ENCODE measurements at places on chromosomes 12 and 14. TPM values are rescaled to one million over a fixed set of nuclear protein-coding genes. Genes with fewer than 3 reads are reported as not detected.

- no peak for DNase-seq
Observed at GRCh38 chr14:106845286-106846087, 1319.1 kb downstream of the TMEM121 start.

- no peak for DNase-seq
Observed at GRCh38 chr12:98137278-98137677, 378.1 kb upstream of the TMPO start.

- DNase-seq = no peak
Observed at GRCh38 chr14:104582005-104582404, 2.4 kb downstream of the C14orf180 start.

- no peak for DNase-seq
Observed at GRCh38 chr12:2173971-2174370, 121.2 kb downstream of the CACNA1C start.

DNA sequence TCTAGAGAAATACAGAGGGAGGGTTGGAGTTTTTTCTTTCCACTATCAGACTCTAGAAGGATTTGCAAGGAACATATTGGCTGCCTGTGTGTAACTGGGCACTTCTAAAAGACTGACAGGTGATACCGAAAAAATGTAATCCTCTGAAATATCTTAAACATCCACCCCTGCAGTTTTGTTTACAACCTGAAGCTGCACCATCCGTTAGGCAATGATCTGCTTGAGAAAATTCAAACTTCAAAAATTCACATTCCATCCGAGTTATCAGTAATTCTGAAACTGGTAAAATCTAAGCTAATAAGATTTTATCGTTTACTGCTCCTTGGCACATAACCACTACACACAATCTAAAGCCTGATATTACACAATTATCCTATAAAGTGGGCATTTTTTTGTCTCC, 528.6 kb downstream of the FUT8 start:
- no peak for DNase-seq

GRCh38 chr14:101922866-101923265, 41.5 kb upstream of the DYNC1H1 start:
- DNase-seq = no peak

GRCh38 chr14:55707365-55707804, 127.4 kb downstream of the KTN1 start:
- peak; percentile 76 for DNase-seq

DNA sequence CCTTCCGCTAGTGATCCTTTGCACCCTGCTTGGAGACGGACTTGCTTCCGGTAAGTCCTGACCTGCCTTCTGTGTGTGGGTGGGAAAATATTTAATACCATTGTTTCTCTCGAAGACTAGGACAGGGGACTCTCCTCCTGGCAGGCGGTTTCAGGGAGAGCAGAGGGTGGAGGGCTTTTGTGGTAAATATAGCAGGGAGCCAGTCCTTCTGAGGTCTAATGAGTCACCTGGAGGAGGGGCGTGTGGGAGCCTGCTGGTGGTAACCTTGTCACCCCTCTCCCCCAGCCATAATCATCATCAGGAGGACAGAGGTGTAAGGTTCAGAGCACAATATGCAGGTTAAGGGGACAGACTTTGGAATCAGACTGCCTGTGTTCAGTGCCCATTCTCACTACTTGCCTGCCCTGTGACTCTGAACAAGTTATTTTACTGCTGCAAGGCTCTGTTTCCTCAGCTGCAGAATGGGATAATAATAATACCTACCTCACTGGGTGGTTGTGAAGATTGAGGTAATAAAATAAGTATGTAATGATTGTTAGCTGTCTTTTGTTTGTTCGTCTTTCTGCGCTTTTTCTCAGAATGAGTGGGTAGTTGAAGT, 47.4 kb downstream of the SUSD6 start:
- DNase-seq = peak; percentile 85

DNA sequence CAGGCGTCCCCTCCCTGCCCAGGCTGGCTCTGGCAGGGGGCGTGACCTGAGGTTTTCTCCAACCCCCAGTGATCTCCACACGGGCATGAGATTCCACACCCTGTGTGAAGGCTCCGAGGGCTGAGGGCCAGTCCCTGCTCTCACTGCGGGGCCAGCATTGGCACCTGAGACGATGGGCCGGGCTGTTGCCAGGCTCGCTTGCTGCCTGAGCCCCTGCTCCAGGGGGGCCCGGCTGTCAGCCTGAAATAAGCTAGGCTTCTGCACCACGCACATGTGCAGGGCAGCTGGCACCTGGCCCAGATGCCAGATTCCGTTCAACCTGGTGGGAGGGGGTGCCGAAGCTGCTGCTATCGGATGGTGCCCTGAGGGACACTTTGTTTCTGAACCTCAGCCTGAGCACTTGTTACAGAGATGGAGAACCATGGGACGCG, 196.5 kb upstream of the PRMT8 start:
- DNase-seq = no peak

DNA sequence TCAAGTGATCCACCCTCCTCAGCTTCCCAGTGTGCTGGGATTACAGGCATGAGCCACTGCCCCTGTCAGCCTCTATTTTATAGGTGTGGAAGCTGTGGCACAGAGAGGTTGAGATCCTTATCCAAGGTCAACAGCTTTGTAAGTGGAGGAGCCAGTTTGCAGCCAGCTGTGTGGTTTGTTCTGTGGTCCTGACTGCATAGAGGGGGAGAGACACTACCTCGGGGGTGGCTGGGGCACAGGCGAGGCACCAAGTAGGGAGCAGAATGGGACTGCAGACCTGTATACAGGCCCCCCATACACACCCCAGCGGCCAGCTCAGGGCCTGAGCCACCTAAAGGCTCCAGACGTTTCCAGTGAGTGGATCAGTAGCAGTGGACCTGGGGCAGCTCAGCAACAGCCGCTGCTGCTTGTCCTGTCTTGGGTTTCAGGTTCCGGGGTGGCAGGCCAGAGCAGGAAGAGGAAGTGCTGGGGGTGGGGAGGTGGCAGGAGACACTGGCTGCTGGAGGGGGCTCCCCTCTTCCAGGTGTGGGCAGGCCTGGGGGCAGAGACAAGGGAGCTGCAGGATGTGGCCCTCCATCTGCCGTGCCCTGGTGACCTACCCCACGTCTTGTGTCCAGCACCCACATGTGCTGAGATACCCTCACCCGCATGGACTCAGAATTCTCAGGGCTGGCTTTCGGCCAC, 11.0 kb downstream of the ORAI1 start:
- no peak for DNase-seq

DNA sequence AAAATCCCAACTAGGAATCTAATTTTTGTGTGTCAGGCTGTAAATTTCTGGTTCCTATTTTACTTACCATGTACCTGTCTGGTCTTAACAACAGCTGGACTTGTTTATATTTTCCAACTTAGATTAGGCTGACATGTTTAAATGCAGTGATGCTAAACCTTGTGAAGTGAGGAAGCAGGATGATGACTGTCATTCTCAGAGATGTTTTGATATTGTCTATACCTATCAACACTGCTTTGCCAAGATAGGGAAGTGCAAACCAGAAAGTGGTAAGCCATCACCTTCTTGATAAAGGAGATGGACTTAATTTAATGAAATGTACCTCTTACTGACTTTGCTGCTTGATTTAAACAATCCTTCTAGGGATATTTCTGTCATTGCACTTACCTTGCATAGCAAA, 2.1 kb downstream of the BICD1 start:
- DNase-seq = no peak

GRCh38 chr14:95460647-95461478, 55.6 kb downstream of the SYNE3 start:
- DNase-seq = peak; percentile 80

GRCh38 chr12:42588524-42589464, 752 bp downstream of the PRICKLE1 start:
- DNase-seq = no peak

DNA sequence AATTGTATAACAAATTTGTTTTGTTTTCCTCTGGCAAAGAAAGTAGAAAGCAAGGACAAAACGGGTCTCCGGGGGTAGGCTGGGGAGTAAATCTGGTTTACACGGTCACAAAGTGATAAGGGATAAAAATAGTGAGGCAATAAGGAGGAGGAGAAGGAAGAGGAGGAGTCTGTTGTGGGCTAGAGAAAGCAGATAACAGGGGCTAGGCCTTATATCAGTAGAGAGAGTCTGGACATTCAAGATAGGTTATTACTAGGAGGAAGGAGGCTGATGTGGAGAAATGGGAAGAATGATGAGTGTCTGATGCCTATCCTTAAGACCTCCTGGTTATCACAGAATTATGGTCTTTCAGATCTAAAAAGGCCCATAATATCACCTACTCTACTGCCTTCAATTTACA, 83.2 kb upstream of the SSTR1 start:
- no peak for DNase-seq

Gene SMCO2
- 0.26 TPM for total RNA-seq

Gene C14orf39
- not detected for total RNA-seq

Gene TEX22
- 0.51 TPM for total RNA-seq

Gene CMKLR1
- total RNA-seq = under 0.01 TPM

Gene CEBPE
- not detected for total RNA-seq

Gene TAS2R19
- 5.3 TPM for total RNA-seq

Gene MMP14
- 375 TPM for total RNA-seq

Gene ZNF705A
- not detected for total RNA-seq

Data from fibroblast of lung (primary cell).